Thoracic aorta (tissue), 2 donors: ENCODE measurements at places on chromosomes 5 and 9. TPM values are rescaled to one million over a fixed set of nuclear protein-coding genes. Genes with fewer than 3 reads are reported as not detected.

SMIM33 gene
- total RNA-seq: not detected

TMEM141 gene
- total RNA-seq: 37.8 TPM

NUTM2F gene
- not detected for total RNA-seq

FOXD4 gene
- not detected for total RNA-seq

PDE6A gene
- total RNA-seq: not detected

GOLGA2 gene
- total RNA-seq: 115 TPM

ANKRD31 gene
- total RNA-seq: not detected

PCDHB15 gene
- 10.7 TPM for total RNA-seq

ZNF367 gene
- 2.6 TPM for total RNA-seq

PCA3 gene
- total RNA-seq: not detected

SUSD3 gene
- total RNA-seq: 7.0 TPM

ABCA1 gene
- total RNA-seq: 48.1 TPM

CORO2A gene
- total RNA-seq: 1.2 TPM

LECT2 gene
- not detected for total RNA-seq

DMRT3 gene
- total RNA-seq: not detected

ZNF483 gene
- 17.8 TPM for total RNA-seq

LCN15 gene
- not detected for total RNA-seq

AIF1L gene
- 18.8 TPM for total RNA-seq

TMOD1 gene
- 44.0 TPM for total RNA-seq

SV2C gene
- total RNA-seq: 0.14 TPM

LHX6 gene
- 5.0 TPM for total RNA-seq

CDH9 gene
- total RNA-seq: not detected

RPL37 gene
- 45.4 TPM for total RNA-seq

SPATA31A3 gene
- not detected for total RNA-seq

SAPCD2 gene
- 0.41 TPM for total RNA-seq

DIAPH1 gene
- total RNA-seq: 91.0 TPM

ATOSB gene
- total RNA-seq: 33.6 TPM

WDR31 gene
- 5.4 TPM for total RNA-seq

KCNV2 gene
- total RNA-seq: not detected

XRCC4 gene
- 11.1 TPM for total RNA-seq

NOL8 gene
- 49.1 TPM for total RNA-seq

PRR16 gene
- 19.8 TPM for total RNA-seq

NXNL2 gene
- total RNA-seq: 1.8 TPM

CSF1R gene
- total RNA-seq: 76.3 TPM

RAB24 gene
- 23.8 TPM for total RNA-seq

SHC3 gene
- total RNA-seq: 1.8 TPM

CDH18 gene
- total RNA-seq: not detected

SPINK4 gene
- total RNA-seq: not detected

ADAMTSL1 gene
- 75.5 TPM for total RNA-seq

MYORG gene
- 12.1 TPM for total RNA-seq

PTPN3 gene
- total RNA-seq: 20.3 TPM

FRMPD1 gene
- total RNA-seq: 0.27 TPM

GPX3 gene
- 1,240 TPM for total RNA-seq

PCDHGA7 gene
- total RNA-seq: 12.2 TPM

C9 gene
- not detected for total RNA-seq

CCNO gene
- 0.35 TPM for total RNA-seq
